Natural killer cell treated with Interleukin-12 subunit alpha and Interleukin-12 subunit beta and Interleukin-15 and Interleukin-18, amount 100 ng/mL, for 72 hours (primary cell): ENCODE measurements at places on chromosomes 1 and 21. TPM values are rescaled to one million over a fixed set of nuclear protein-coding genes. Genes with fewer than 3 reads are reported as not detected.

- peak overlapping the region; percentile 94 for H3K4me3 ChIP-seq
- peaks cover 33% of the 10 kb centered on the region for H3K4me1 ChIP-seq
- no peaks in the 10 kb centered on the region for H3K27me3 ChIP-seq
- H3K27ac ChIP-seq, result peak overlapping the region; percentile 99
- peaks cover 19% of the 10 kb centered on the region for H3K36me3 ChIP-seq
Measured at GRCh38 chr1:27773826-27774445, 917 bp downstream of the STX12 start.

DNA sequence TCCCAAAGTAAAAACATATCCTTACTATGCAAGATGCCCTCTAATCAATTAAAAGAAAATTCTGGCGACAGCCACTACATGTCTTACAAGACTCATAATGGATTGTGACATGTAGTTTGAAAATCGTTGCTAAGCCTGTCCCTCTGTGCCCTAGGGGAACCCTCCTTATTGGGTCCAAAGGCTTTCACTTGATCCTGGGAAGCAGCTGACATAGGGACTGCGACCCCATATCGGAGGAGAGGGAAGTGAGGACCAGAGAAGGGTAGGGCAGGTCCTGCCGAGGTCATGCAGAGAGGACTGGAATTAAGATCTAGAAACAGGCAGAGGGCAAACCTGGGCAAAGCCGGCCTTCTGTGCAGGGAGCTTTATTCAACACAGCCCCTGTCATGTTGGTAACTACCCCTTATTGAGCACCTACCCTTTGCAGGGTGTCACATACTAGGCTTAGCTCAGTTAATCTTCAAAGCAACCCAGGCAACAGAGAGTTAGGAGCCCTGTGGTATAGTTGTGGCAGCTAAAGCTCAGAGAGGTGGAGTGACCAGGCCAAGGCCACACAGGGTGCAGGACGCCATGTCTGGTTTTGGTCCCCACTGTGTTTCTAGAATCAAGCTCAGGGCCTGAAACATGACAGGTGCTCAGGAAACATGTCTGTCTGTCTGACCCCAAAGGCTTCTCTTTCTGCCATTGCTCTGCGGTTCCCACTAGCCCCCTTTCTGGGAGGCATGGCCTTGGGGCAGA, 18.4 kb upstream of the IFNLR1 start:
- H3K27me3 ChIP-seq, result peaks cover 12% of the 10 kb centered on the region
- no peaks in the 10 kb centered on the region for H3K4me1 ChIP-seq
- no peak overlapping the region for H3K27ac ChIP-seq
- no peaks in the 10 kb centered on the region for H3K36me3 ChIP-seq

GRCh38 chr1:14539309-14539708, 59.2 kb upstream of the KAZN start:
- no peak for DNase-seq
- no peak overlapping the region for H3K4me3 ChIP-seq
- no peaks in the 10 kb centered on the region for H3K4me1 ChIP-seq
- no peak overlapping the region for H3K27ac ChIP-seq

- H3K36me3 ChIP-seq, result no peaks in the 10 kb centered on the region
- H3K27me3 ChIP-seq, result no peaks in the 10 kb centered on the region
- no peak for DNase-seq
- no peak overlapping the region for H3K27ac ChIP-seq
- H3K4me3 ChIP-seq, result no peak overlapping the region
Measured at GRCh38 chr1:62045574-62045973, 149.1 kb upstream of the L1TD1 start.

DNA sequence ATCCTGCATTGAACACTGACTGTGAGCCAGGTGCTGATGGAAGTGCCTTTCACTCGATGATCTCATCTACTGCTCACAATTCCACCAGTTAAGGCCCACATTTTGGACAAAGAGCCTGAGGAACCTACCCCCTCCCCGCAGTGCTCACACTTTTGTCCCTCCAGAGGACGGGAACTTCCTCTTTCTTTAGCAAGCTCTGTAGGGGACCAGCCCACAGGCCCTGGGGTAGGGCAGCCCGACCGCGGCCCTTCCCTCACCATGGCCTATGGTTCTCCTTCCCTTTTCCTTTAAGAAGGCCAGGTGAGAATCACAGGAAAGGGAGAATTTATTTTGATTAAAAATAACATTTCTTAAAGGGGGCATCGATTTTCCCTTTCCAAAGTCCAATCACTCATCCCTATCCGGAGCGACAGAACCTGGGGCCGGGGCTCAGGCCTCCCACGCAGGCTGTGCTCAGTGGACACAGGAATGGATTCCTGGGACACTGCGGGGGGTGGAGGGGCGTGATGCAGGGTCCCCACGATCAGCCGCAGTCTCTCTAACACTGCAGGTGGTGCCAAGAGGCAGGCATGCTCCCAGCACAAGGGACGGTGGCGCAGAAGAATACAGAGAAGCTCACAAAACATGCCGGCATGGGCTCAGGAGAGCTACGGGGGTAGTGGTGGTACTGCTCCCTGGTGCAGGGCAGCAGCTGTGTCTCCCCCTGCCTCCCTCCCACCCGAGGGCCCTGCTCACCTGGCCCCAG, 8.9 kb upstream of the KCNE1 start:
- no peaks in the 10 kb centered on the region for H3K36me3 ChIP-seq
- no peak for DNase-seq
- no peak overlapping the region for H3K27ac ChIP-seq
- no peaks in the 10 kb centered on the region for H3K27me3 ChIP-seq
- H3K4me1 ChIP-seq, result peaks cover 17% of the 10 kb centered on the region

Gene VSIG8
- not detected for total RNA-seq
